ENCODE measurements at places on chromosomes 6 and 20.

- no peak for DNase-seq
Measured at GRCh38 chr6:121222656-121223055, 111.6 kb downstream of the TBC1D32 start.

DNA sequence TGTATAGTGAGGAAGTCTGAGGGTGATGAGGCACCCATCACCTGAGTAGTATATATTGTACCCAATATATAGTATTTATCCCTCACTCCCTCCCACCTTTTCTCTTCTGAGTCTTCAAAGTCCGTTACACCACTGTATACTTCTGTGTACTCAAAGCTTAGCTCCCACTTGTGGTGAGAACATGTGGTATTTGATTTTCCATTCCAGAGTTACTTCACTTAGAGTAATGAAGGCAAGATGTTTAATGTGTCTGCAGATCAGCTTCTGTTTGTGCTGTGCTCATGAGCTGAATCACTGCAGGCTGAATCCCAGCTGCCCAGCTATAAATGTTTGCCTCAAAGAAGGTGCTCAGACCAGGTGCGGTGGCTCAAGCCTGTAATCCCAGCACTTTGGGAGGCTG, 139.3 kb upstream of the FOXA2 start:
- no peak for DNase-seq

- no peak for DNase-seq
Measured at GRCh38 chr20:52305858-52306257, 114.3 kb upstream of the ZFP64 start.

- no peak for DNase-seq
Measured at GRCh38 chr6:47034421-47034820, 7.7 kb downstream of the ADGRF1 start.

DNA sequence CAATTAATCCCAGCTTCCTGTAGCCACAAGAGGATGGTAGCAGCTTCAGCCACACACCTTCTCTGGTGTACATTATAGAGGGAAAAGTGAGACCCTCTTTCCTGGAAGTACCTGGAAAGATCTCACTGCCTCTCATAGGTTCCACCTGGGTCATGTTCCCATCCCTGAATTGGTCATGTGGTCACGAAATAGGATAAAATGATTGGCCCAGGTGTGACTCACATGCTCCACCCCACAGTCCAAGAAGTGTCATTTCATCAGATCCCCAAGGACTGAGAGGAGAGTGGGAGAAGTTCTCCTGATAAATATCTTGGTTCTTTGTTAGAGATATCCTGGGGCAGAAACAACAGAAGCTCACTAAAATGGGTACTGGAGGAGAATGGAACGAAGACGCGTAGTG, 142.4 kb downstream of the QRSL1 start:
- no peak for DNase-seq

DNA sequence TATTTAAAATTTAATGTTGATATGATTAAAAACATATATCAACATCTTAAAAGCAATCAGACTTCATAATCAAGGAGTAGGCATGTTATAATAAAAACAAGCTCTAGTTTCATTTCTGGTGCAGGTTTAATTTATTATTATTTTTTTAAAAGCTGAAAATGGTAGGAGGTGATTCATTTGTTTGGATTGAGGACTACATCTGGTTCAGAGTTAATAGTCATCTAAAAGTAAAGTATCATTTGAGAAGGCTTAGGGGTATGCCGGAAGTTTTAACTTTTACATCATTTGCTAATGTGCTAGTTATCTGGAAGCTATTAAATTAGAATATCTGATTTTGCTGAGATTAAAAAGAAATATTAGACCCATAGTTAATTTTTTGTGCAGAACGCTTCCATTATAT, 169.5 kb upstream of the LAMA2 start:
- DNase-seq = no peak

DNA sequence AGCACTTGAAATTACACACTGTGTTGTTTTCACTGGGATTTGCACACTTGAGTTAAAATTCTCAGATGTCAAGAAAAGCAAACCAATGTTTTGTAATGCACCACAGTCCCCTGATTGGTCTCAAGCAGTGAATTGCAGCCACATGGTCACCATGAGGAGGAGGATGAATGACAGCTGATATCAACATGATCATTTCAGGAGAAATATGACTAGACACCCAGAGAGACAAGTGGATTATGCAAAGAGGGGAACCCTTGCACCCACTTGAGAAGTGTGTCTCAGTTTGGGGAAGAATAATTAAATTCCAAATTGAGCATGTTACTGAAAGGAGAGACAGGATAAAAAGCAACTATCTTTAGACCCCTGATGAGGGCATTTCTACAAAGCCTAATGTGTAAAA, 69.3 kb downstream of the UST start:
- DNase-seq = no peak

- no peak for DNase-seq
Measured at GRCh38 chr6:21431526-21431925, 162.0 kb upstream of the SOX4 start.

DNA sequence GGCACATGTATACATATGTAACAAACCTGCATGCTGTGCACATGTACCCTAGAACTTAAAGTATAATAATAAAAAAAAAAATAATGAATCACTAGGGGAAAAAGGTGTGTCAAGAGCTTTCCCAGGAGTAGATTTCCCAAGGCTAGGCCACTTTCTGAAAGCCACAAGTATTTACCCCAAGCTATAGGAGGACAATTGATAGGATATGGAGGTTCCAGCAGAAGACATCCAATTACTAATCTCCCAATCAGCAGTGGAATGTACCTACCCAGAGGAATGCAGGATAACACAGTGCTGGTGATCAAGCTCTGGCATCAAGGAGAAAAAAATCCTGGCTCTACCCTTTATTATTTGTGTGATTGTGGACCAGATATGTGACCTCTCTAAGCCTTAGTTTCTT, 562.7 kb downstream of the RFPL4B start:
- DNase-seq = no peak

GRCh38 chr20:47360297-47361056, 4.0 kb upstream of the ZMYND8 start:
- no peak for DNase-seq

- no peak for DNase-seq
Measured at GRCh38 chr6:82525775-82526495, 162.3 kb downstream of the TPBG start.

DNA sequence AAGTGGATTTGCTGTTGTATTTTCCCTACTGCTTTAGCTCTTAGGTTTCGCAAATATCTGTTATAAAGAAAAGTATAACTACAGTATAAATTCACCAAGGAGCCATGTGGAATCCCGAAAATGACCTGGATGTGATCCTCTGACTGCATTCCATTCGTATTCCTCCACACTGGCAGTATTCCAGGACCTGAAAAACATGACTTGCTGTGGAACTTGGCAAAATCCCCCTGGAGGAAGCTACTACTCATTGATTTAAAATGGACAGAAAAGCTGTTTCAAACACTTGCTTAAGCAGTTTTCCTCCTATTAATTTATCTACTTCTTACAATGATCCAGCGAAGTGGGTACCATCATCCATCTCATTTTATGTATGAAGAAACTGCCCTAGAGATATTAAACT, 13.3 kb upstream of the ENPP5 start:
- DNase-seq = no peak

DNA sequence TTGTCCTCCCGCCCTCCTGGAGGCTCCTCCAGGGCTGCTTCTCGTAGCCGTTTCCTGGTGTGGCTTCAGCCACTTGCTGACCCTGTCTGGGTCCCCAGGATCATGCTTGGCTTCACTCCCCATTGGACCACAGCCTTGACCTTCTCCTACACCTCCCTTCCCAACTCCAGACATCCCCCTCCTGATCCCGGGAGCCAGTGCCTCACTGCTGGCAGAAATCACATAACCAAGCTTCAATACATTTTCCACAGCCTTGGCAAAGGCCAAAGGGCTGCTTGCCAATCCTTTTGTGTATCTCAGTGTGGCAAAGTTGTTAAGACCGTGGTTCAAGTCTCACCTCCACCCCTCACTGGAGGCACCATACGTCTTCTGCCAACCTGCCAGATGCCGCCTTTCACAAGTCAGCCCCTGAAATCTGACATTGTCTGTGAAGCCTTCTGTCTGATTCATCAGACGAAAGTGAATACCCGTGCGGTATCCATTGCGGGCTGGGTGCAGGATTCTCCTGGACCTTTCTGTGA, 60.1 kb downstream of the PHACTR3 start:
- DNase-seq = no peak

- no peak for DNase-seq
Measured at GRCh38 chr20:53922901-53923314, 147.5 kb downstream of the BCAS1 start.

DNA sequence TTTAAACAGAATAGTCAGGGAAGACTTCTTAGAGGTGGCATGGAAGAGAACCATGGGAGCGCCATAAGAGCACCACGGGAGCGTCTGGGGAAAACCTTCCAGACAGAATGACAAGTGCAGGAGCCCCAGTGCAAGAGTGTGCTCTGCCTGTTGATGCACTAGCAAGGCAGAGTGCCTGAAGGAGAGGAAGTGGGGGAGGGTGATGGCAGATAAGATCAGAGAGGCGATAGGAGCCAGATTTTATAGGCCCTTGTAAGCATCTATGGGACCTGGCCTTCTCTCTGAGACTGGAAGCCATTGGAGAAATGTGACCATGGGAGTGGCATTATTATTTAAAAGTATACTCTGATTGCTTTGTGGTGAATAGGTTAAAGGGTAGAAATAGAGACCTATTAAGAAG, 13.1 kb downstream of the FUCA2 start:
- DNase-seq = no peak

DNA sequence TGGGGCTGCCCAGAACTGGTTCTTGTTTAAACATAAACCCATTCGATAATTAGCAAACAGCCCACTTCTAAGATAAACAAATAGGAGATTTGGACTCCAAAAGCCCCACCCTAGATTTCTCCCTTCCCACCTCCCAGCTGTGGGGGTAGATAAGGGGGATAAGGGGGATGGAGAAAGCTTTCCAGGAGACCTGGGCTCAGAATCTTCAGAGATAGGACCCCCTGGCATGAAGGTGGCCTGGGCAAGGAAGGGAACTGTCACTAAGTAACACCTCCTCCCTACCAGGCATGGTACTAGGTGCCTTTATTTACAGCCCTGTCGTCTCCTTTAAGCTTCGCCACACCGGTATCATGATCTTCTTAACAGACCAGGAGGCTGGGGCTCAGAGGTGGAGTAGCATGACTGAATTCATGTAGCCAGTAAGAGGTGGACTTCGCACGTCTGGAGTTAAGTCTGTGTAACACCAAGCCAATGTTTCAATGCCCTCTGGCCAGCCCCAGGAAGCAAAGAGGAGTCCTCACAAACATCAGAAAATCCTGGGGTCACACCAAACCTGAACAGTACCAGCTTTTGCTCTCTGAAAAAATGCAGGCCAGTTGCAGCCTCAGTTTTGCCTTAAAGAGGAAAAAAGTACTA, 4.6 kb downstream of the SDC4 start:
- DNase-seq = no peak

DNA sequence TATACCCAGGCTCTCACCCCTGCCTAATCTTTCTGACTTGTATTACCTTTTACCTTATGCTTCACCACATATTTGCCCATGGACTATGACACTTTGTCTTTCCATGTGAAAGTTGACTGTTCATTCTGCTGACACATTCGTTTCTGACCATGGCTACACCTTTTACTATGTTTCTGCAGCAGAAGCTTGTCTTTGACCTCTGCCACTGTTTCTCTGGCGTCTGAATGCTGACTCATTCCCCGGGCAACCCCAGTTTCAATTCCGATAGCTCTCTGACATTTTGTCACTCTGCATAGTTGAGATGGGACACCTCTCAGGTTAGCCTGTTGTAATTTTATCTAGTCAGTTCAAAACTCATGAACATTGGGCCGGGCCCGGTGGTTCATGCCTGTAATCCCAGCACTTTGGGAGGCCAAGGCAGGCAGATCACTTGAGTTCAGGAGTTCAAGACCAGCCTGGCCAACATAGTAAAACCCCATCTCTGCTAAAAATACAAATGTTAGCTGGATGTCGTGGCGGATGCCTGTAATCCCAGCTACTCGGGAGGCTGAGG, 50.7 kb downstream of the SLC26A8 start:
- no peak for DNase-seq

DNA sequence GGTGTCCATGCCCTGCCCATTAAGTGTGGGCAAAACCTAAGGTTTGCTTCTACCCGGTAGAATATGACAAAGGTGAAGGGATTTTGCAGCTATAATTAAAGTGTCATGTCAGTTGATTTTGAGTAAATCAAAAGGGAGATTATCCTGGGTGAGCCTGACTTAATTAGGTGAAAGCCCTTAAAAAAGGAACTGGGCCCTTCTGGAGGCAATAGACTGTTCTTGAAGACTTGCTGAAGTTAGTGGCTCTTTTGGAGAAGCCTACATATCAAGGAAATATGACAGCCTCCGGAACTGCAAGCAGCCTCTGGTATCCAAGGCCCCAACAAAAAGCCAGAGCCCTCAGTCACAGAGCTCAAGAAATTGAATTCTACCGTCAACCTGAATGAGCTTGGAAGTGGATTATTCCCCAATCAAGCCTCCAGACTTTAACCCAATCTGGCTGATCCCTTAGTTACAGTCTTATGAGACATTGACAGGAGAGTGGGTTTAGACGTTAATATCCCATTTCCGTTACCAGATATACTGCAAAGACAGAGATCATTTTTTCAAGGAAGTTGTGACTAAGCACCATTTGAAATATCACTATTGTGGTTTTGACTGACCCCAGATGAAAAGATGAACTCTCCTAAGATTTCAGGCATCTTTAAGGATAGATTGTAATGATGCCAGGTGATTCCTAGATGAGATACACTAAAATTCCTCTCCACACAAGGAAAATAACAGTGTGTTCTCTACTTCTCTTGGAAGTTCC, 303.4 kb downstream of the PLCB1 start:
- DNase-seq = no peak

GRCh38 chr6:2450546-2450945, 205.1 kb upstream of the GMDS start:
- no peak for DNase-seq

- no peak for DNase-seq
Measured at GRCh38 chr20:37657924-37658804, 35.7 kb upstream of the CTNNBL1 start.

DNA sequence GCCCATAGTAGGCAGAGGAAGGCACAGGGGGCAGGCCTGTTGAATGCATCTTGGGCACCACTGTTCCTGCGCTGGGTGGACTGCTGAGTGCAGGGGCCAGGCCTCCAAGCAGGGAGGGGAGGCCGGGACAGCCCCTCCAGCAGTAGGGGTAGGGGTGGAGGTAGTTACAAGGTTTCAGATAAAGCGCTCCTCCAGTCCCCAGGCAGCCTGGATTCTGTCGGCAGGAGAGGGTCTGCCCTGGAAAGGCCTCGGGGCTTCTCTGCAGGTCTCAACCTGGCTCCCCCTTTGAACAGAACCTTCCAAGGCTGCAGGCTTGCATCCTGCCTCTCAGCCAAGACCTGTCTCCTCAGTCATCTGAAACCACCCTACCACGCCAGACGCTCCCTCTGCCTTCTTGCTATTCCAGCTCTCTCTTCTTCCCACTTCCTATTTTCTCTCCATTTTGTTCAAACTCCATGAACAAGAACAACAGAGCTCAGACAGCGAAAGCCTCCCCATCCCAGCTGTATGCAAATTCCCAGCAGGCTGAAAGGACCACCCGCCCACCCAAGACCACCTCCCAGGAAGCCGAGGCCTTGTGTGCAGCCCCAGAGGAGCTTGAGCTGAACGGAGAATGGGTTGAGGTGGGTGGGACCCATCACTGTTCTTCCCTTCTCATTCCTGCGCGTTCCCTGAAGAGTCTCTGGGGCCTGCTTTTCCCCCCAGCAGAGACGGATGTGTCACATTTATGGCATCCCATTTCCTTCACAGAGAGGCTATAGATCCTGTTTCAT, 1.4 kb downstream of the MLN start:
- no peak for DNase-seq
